ENCODE measurements at places on chromosomes 4 and X. TPM values are rescaled to one million over a fixed set of nuclear protein-coding genes. Genes with fewer than 3 reads are reported as not detected.

PABPC1L2B gene
- polyA plus RNA-seq, result not detected

- H3K27me3 ChIP-seq, result no peaks in the 10 kb centered on the region
- H3K4me3 ChIP-seq, result no peak overlapping the region
- no peaks in the 10 kb centered on the region for H3K36me3 ChIP-seq
- no peak overlapping the region for H3K27ac ChIP-seq
- no peak for DNase-seq
- H3K4me1 ChIP-seq, result no peaks in the 10 kb centered on the region
Measured at GRCh38 chr4:68606240-68606639, 30.1 kb upstream of the UGT2B17 start.

DNA sequence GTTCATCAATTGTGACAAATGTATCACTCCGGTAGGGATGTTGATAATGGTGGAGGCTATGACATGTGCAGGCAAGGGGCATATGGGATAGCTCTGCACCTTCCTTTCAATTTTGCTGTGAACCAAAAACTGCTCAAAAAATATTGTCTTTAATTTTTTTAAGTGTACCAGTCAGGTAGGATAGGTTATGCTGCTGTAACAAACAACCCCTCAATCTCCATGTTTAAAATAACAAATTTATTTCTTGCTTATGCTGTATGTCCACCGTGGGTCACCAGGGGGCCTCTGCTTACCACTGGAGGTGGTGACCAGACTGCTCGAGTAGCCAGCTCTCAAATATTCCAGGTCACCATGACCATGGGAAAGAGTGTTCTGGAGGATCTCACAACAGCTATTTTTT, 23.4 kb upstream of the MSX1 start:
- no peak overlapping the region for H3K27ac ChIP-seq
- no peaks in the 10 kb centered on the region for H3K27me3 ChIP-seq
- no peak overlapping the region for H3K4me3 ChIP-seq
- no peak for DNase-seq
- no peaks in the 10 kb centered on the region for H3K4me1 ChIP-seq

ANAPC10 gene
- 27.3 TPM for polyA plus RNA-seq

GRCh38 chrX:129932821-129933321, 26.9 kb downstream of the UTP14A start:
- H3K27ac ChIP-seq, result peak overlapping the region; percentile 55
- no peaks in the 10 kb centered on the region for H3K27me3 ChIP-seq
- no peaks in the 10 kb centered on the region for H3K36me3 ChIP-seq
- peak overlapping the region; percentile 56 for H3K4me3 ChIP-seq
- no peaks in the 10 kb centered on the region for H3K4me1 ChIP-seq

MUC7 gene
- not detected for polyA plus RNA-seq

GRCh38 chr4:56261027-56261426, 126.3 kb downstream of the AASDH start:
- no peaks in the 10 kb centered on the region for H3K36me3 ChIP-seq
- H3K4me3 ChIP-seq, result no peak overlapping the region
- DNase-seq, result no peak
- no peak overlapping the region for H3K27ac ChIP-seq

DNA sequence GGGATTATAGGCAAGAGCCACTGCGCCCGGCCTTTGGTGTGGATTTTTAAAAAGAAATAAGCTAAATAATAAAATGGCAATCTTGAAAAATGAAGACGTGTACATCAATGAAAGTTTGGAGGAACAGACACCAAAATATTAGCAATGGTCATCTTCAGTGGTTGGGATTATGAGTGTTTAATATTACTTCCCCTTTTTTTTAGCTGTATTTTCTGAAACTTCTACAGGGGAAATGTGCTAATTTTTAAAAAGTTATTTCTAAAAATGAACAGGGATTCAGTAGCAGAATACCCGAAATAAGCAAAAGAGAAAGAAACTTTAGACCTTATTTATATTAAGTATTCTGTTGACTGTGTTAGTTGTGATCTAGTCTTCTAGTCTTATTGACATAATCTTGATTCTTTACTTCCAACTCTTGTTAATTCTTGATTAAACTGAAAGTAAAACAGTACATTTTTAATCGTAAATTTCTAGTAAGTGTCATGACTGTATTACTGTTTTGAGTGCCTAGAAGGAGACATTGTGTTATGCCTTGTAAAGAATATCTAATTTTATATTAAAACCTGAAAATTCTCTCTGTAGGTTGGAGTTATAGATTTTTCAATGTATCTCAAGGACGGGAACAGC, 51.3 kb downstream of the RUFY3 start:
- DNase-seq, result no peak
- H3K36me3 ChIP-seq, result no peaks in the 10 kb centered on the region
- no peak overlapping the region for H3K27ac ChIP-seq
- no peaks in the 10 kb centered on the region for H3K27me3 ChIP-seq
- H3K4me3 ChIP-seq, result no peak overlapping the region
- no peaks in the 10 kb centered on the region for H3K4me1 ChIP-seq

TMEM154 gene
- 2.5 TPM for polyA plus RNA-seq

DNA sequence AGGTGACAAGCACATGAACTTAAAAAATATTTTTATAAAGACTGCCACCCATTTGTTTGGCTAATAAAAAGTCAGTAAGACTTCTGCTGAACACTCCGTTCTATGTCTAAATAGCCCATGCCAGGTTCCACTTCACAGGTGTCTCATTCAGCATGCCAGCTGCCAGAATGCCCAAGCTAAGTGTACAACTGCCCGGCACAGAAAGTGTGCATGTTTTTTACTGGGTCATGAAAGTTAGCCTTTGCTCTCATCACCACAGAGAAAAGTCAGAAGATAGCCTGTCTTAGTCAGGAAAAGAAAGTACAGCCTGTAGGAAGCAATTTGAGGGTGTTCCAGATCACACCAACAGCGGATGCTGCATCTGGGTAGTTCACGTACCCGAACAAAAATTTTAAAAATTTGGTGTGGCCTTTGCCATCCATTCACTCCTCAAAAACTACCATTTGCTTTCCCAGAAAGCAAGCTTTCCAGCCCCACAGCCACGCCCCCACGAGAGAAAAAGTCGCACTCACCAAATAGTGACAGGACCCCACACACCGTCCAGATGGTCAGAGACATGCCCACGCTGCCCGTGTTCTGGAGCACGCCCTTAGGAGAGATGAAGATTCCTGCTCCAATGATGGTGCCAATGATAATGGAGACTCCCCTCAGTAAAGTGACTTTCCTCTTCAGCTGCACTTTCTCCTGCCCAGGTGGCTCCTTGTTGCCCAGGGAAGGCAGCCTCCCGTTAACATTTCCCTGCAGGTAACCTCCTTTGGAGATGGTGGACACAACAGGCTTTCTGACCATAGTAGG, 671 bp downstream of the SLC7A11 start:
- H3K27me3 ChIP-seq, result no peaks in the 10 kb centered on the region
- peak overlapping the region; percentile 79 for H3K27ac ChIP-seq
- H3K4me3 ChIP-seq, result peak overlapping the region; percentile 8
- no peaks in the 10 kb centered on the region for H3K36me3 ChIP-seq
- DNase-seq, result no peak

DNA sequence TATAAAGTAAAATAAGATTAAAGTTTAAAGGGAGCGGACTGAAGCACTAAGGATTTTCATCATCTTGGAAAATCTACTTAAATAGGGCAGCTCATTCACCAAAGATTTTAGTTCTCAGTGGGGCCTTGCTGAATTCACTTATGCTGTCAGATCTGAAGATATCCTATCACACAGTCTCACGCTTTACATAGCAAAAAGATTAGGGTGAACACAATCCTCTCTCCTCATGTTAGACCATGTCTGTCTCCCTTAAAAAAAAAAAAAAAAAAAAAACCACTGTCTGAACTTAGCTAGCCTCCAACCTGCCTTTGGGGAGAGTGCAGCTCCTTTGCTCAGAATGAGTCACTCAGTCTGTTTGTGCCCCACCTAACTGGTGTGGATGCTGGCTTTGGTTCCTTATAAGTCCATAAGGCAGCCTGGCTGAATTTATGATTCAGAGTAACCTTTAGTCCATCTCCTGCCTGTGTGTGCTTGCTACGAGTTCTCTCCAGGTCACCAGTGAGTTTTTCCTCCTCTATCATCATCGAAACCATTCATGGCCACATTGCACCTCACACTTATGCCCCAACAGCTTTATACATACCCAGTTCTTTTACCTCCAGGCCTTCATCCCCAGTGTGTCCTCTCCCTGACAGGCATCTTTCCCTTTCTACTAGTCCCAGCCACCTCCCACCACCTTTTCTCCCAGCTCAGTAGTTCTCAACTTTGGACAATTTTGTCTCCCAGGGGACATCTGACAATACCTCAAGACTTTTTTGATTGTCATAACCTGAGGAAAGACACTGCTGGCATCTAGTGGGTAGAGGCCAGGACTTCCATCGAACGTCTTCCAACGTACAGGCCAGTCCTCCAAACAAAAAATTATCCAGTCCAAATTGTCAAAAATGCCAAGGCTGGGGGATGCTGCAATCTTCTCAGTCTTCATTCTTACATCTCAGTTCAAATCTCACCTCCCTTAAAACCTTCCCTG, 220.7 kb upstream of the EMCN start:
- no peaks in the 10 kb centered on the region for H3K27me3 ChIP-seq
- no peak for DNase-seq
- H3K27ac ChIP-seq, result no peak overlapping the region
- no peaks in the 10 kb centered on the region for H3K4me1 ChIP-seq
- H3K36me3 ChIP-seq, result no peaks in the 10 kb centered on the region

GRCh38 chr4:107658400-107659336, 61.4 kb downstream of the PAPSS1 start:
- H3K36me3 ChIP-seq, result no peaks in the 10 kb centered on the region
- no peak for DNase-seq
- H3K27ac ChIP-seq, result no peak overlapping the region
- H3K4me1 ChIP-seq, result no peaks in the 10 kb centered on the region

ARMCX1 gene
- polyA plus RNA-seq, result 53.4 TPM

DNA sequence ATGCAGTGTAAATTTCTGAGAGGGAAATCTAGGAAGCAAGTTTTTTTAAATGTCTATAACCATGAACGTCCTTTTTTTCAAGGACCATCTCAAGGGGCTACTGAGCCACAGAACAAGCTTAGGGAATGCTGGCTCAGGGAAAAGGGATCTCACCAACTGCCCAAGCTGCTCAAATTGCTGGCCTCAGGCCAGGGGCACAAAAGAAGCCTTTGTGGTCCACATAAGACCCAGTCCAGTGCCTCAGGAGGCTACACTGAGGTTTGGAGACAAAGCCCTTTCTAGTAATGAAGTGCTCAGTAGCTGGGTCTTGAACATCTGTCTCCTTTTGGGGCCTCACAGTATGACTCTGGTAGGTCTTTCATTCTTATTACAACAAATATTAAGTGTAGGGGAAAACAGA, 305.5 kb downstream of the RAB28 start:
- H3K4me3 ChIP-seq, result no peak overlapping the region
- no peak overlapping the region for H3K27ac ChIP-seq
- no peaks in the 10 kb centered on the region for H3K4me1 ChIP-seq
- no peak for DNase-seq
- H3K27me3 ChIP-seq, result no peaks in the 10 kb centered on the region

HS3ST1 gene
- polyA plus RNA-seq, result 3.0 TPM

DNA sequence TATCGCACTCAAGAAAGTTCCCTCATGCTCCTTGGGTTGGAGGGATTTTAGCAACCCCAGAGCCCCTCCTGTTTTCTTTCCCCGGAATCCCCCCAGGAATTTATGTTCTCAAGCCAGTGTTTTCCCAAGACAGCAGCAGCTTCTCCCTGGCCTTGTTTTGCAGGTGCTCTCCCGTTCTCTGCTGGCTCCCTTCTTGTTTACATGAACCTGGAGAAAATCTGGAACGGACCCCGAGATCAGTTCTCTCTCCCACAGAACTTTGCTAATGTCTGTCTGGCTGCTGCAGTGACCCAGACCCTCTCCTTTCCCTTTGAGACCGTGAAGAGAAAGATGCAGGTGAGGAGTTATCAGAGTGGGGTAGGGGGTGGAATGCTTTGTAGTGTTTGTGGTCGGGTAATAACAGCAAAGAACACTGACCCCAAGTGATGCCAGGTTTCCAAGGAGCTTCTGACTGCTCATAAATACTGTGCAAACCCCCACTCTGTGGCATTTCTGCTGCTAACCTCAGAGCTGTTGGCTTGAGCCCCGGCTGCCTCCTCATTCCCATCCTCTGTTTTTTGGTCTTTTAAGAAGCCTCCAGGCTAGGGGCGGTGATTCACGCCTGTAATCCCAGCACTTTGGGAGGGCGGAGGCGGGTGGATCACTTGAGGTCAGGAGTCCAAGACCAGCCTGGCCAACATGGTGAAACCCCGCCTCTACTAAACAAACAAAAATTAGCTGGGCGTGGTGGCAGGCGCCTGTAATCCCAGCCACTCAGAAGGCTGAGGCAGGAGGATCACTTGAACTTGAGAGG, 11.1 kb downstream of the SLC25A43 start:
- H3K27ac ChIP-seq, result no peak overlapping the region
- H3K4me1 ChIP-seq, result no peaks in the 10 kb centered on the region

- no peaks in the 10 kb centered on the region for H3K36me3 ChIP-seq
- no peak overlapping the region for H3K27ac ChIP-seq
- DNase-seq, result no peak
- no peak overlapping the region for H3K4me3 ChIP-seq
Measured at GRCh38 chrX:72308209-72308565, 2.5 kb upstream of the CITED1 start.

DNA sequence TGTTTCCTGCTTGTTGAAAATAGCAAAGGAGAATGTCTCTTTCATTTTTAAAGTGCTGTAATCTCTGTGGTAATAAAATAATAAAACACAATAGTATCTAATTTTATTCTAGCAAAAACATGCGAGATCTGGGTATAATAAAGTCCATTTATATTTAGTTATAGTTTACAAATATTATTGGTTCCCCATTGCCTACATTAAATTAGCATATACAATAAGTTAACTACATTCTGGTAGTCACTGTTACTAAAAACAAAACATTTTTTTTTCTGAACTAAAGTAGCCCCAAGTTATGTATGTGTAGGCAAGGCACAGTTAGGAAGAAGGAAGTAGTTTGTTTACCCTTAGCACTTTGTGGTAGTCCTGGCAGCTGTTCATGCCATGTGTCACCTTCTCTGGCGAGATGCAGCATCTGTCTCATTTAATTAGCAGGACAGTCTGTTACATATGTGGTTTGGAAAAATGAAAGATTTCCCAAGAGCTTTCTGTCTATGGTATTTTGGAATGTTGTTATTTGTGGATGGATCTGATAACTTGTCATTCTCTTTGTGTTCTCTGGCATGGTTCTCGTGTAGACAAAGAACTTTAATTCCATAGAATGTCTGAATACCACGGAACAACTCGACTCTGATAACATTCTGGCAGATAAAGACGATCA, 231.3 kb upstream of the PITX2 start:
- no peak overlapping the region for H3K27ac ChIP-seq
- H3K4me1 ChIP-seq, result no peaks in the 10 kb centered on the region
- H3K27me3 ChIP-seq, result no peaks in the 10 kb centered on the region
- DNase-seq, result no peak
- H3K4me3 ChIP-seq, result no peak overlapping the region

DNA sequence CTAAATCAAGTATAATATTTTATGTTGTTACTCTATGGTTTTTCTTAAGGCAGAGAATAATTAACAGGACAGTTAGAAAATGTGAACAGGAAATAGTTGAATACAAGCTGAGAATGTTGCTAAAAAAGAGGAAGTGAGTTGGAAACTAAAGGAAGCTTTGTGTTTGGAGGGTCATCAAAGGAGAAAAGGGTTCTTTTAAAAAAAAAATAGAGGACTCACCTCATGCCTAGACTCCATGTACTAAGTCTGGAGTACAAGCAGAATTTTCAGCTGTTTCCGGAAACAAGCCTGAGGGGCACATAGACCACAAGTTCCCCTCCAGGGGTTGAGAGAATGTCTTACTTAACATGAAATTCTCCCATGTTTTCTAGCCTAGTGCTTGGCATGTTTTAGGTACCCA, 20.1 kb upstream of the MAP7D3 start:
- H3K4me3 ChIP-seq, result no peak overlapping the region
- H3K27ac ChIP-seq, result no peak overlapping the region
- no peaks in the 10 kb centered on the region for H3K4me1 ChIP-seq
- H3K27me3 ChIP-seq, result no peaks in the 10 kb centered on the region
